ENCODE measurements at places on chromosomes 3 and 15.

GRCh38 chr3:150145659-150146058 is 175.0 kb upstream of the PFN2 start:
- DNase-seq: no peak

GRCh38 chr3:2967871-2968270 is 142.3 kb downstream of the IL5RA start:
- no peak for DNase-seq

DNA sequence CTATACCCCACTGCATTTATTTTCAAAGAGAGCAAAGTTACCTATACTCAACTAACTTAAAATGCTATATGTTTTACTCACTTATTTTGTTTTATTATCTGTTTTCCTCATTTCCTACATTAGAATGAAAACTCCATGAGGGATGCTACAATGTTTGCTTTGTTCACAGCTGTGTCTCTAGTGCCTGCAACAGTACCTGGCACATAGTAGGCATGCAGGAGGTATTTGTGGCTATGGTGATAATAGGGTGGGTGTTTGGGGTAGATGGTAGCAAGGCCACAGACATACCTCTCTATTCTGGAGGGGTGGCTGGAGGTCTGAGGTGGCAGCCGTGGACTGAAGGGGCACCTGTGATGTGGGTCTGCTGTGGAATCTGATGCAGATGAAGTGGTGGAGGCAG is 24.7 kb upstream of the SMAD6 start:
- DNase-seq: no peak

DNA sequence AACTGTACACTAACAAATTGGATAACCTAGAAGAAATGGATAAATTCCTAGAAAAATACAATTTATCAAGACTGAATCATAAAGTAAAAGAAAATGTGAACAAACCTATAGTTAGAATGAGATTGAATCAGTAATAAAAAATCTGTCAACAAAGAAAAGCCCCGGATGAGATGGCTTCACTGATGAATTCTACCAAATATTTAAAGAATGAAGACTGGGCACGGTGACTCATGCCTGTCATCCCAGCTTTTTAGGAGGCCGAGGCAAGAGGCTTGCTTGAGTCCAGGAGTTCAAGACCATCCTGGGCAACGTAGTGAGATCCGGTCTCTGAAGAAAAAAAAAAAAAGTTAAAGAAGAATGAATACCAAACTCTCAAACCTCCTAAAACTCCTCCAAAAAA is 17.7 kb upstream of the AP4E1 start:
- DNase-seq: no peak

GRCh38 chr3:54578417-54578816 is 349.4 kb downstream of the LRTM1 start:
- DNase-seq: no peak

- no peak for DNase-seq
These were observed 27.2 kb upstream of the ATP11B start for GRCh38 chr3:182766099-182766498.

- DNase-seq: peak; percentile 87
These were observed 1.7 kb upstream of the LINGO1 start for GRCh38 chr15:77634266-77634962.

GRCh38 chr3:129575997-129576384 is 30.5 kb downstream of the PLXND1 start:
- no peak for DNase-seq

DNA sequence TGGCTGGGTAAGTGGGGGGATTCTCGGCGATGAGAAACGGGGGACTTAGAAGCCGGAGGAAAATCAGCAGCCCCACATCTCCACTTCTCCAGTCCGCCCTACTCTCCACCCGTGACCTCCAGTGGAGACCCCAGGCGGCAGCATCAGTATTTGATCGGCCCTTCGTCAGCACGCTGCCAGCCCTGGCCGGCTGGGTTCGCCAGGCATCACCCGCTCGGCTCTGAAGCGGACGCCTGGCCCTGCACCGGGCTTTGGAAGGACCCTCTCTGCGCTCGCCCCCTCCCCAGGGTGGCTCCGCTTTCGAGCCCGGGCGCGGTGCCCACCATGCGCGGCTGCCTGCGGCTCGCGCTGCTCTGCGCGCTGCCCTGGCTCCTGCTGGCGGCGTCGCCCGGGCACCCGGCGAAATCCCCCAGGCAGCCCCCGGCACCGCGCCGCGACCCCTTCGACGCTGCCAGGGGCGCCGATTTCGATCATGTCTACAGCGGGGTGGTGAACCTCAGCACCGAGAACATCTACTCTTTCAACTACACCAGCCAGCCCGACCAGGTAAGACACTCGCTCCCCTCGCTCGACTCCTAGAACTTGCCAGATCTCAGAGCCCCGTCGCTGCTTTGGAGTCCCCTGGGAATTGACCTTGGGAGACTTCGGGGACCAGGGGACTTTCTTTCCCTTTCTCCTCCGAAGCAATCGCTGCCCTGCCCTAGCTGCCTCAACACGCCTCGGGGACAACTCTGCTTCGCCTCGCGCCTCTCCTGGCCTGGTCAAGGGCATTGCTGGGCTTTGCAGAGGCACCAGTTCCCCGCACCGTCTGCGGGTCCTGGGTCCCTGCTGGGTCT is 561 bp downstream of the SIDT1 start:
- peak; percentile 61 for DNase-seq

DNA sequence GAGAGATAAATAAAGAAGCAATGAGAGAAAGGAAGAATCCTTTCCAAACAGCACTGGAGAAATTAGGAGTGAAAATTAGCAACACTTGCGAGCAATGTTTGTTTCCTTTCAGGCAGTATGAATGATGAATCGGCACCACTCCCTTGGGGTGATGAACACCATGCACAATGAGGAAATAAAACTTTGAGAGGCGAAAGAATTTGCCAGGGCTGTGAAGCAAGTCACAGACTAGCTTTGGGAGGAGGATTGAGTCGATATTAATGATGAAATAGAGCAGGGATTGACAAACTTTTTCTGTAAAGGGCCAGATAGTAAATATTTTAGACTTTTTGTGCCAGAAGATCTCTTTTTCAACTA is 237.7 kb downstream of the AGBL1 start:
- DNase-seq: no peak

DNA sequence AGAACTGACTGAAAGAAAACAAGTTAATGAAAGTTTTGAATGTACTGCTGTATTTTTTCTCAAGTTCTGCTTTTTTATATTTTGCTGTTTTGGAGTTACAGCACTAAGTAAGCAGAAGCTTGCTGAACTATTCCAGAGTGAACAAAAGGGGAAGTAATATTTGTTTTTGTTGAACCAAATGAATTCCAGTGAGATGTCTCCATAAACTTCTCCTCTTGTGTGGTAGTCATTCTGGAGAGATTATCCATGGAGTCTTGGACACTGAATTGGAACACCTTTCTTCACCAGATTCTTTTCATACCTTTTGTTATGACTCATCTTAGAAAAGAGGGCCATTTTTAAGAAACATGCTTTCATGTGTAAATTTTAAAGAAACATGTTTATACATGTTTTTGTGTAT is 8.8 kb downstream of the ANKUB1 start:
- DNase-seq: no peak

- no peak for DNase-seq
These were observed 52.9 kb upstream of the ROBO2 start for GRCh38 chr3:76986876-76987474.

- DNase-seq: no peak
These were observed 108.0 kb downstream of the MITF start for GRCh38 chr3:69847303-69847702.

- DNase-seq: no peak
These were observed 56.9 kb downstream of the ACAD9 start for GRCh38 chr3:128936341-128936740.

- DNase-seq: no peak
These were observed 545.8 kb upstream of the ALCAM start for GRCh38 chr3:104820959-104821358.

GRCh38 chr15:89167267-89168176 is 53.9 kb downstream of the RLBP1 start:
- DNase-seq: no peak

DNA sequence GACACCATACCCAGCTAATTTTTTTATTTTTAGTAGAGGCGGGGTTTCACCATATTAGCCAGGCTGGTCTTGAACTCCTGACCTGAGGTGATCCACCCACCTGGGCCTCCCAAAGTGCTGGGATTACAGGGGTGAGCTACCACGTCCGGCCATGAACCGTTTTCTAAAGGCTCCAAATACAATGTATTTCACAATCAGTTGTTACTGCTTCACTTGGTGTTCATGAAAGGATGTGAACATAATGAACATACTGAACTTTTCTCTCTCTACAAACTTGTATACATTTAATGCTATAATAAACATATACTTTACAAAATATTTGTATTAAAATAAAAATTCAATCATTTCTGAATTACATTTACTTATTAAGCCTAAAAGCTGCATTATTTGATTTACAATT is 28.9 kb downstream of the TBL1XR1 start:
- no peak for DNase-seq

DNA sequence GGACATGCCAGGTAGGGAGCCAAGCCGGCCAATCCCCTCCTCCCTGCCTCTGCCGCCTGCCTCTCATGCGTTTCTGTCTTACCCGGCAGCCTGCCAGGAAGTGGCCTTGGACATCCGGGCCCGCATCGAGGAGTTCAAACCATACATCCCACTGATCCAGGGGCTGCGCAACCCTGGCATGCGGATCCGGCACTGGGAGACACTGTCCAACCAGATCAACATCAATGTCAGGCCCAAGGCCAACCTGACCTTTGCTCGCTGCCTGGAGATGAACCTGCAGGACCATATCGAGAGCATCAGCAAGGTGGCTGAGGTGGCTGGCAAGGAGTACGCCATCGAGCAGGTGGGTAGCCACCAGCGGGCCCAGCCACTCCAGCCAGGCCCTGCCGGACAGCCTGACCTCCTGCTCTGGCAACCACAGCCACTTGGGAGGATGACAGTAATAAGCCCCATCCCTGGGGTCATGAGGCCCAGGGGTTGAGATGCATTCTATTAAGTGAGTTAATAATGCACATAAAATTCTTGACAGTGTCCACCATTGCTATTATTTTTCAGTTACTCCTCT is 37.3 kb downstream of the DNAH1 start:
- DNase-seq: no peak

DNA sequence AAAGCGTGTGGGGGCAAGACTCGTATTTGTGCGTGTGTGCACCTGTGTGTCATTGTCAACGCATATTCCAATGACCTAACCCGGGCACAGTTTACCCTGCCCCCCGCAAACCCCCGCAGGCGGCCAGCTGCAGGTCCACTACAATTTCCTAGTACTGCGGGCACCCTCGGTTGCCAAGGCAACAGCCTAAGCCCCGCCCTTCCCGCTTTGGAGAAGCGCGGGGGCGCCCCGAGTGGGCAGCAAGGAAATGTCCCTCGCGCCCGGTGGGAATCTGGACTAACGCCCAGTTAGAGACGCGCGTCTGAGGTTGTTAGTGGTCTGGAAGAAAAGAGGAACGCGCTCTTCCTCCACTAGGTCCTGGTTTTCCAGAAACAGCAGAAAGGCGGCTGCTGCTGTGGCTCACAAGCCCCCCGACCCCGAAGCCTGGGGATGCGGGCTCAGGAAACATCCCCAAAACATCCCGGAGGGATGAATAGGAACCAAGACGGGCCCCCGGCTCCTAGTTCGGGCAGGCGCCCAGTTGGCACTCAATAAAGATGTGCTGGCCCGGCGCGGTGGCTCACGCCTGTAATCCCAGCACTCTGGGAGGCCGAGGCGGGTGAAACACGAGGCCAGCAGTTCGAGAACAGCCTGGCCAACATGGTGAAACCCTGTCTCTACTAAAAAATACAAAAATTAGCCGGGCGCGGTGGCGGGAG is 1.1 kb downstream of the ABHD14A start:
- peak; percentile 79 for DNase-seq

DNA sequence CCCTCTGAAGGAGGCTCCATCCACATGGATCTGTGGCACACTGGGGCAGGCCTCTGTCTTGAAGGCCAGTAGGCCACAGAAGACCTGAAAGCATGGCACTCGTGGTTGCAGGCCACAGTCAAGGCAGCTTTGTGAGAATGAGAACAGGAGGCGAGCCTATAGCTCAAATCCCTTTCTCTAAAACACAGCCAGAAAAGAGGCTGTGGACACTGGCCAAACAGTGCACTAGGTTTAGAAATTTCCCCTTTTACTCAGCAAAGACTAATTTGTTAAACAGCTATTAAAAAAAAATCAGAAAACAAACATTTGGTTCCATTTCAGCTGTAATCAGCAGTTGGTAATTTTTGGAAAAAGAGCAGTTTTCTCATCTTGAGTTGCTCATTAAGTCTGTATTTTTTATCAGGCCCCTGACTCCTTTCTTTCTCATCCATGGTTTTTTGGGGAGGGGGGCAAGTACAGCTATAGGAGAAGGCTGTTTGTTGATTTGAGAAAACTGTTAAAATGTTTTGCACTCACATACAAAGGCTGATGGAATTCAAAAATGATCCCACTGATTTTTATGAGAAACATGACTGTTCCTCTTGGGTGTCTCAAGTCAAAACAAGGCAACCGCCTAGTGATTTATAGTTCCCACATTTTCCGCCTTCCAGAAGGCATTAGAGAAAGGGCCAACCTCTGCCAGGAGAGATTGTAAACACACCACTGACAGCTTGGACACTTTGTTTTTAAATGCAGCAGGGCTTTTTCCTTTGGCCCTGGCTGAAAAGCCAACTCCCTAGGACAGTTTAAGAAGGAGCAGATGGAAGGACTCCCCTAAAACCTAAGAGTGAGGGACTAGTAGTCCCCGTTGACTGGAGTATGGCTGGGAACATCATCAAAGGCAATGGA is 28.1 kb downstream of the PARP16 start:
- no peak for DNase-seq

DNA sequence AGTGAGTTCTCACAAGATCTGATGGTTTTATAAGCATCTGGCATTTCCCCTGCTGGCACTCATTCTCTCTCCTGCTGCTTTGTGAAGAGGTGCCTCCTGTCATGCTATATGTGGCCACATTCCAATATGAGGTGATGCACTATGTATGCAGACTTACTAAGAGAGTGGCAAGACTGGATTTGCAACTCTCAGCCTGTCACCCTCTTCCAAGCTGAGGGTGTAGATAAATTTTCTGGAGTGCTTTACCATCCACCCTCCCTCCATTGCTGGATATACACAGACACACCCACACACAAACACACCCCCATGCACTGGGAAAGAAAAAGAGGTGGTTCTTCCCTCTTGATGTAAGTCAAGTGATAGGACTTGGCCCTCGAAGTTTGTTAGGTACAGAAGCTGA is 30.2 kb upstream of the CHMP2B start:
- DNase-seq: no peak

- DNase-seq: no peak
These were observed 5.5 kb upstream of the CTSH start for GRCh38 chr15:78950343-78950742.

DNA sequence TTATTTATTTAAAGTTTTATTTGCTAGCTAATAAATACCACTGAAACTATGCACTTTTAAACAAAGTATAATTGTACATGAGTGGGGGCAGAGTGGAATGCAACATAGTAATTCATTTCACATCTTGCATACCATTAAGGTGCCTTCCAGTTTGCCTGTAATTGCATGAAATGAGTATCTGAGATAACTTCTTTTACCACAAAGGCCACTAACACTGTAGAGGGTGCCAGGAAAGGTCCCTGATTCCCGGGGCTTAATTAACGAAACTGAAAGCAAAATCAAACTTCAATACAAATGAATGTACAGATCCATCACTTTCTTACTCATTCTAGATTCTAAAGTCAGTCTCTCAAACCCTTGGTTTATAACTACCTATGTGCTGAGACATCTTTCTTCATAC is 2.1 kb downstream of the CD47 start:
- no peak for DNase-seq

All from ecto neural progenitor cell (in vitro differentiated cells).